ENCODE measurements at places on chromosomes 3 and 15.

GRCh38 chr3:112873632-112874031, 27.0 kb upstream of the CD200R1L start:
- no peak overlapping the region for H3K27ac ChIP-seq
- DNase-seq = peak; percentile 16
- no peak overlapping the region for H3K4me3 ChIP-seq
- H3K27me3 ChIP-seq = no peaks in the 10 kb centered on the region

DNA sequence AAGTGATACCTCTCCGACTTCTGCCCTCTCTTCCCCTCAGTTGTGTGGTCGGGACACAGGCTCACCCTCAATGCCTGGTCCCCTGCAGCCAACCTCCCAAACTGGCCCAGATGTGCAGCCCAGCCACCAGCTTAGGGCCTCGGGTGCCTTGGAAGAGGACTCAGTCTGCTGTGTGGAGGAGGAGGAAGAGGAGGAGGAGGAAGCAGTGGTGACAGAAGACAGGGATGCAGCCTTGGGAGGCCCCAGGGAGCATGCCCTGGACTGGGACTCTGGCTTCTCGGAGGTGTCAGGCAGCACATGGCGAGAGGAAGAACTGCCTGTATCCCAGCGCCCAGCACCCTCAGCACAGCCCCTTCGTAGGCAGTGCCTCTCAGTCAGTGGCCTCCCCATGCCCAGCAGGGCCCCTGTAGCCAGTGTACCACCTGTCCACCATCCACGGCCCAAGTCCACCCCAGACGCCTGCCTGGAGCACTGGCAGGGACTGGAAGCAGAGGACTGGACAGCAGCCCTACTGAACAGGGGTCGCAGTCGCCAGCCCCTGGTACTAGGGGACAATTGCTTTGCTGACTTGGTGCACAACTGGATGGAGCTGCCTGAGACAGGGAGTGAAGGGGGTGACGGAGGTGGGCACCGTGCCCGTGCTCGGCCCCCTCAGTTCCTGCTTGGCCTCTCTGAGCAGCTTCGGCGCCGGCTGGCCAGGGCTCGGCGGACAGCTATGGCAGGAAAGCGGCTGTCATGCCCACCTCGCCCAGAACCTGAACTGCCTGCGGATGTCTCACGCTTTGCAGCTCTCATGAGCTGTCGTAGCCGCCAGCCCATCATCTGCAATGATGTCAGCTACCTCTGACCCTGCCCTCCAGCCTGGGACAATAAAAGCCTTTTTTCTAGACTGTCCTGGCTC, 1.3 kb downstream of the INKA1 start:
- no peak overlapping the region for H3K27ac ChIP-seq
- no peak for DNase-seq
- peak overlapping the region; percentile 74 for H3K4me3 ChIP-seq

GRCh38 chr3:134229038-134229437, 21.6 kb downstream of the RYK start:
- no peak for DNase-seq
- no peaks in the 10 kb centered on the region for H3K4me1 ChIP-seq
- H3K36me3 ChIP-seq = no peaks in the 10 kb centered on the region
- no peak overlapping the region for H3K4me3 ChIP-seq
- H3K27me3 ChIP-seq = no peaks in the 10 kb centered on the region

- no peak for DNase-seq
- H3K4me1 ChIP-seq = no peaks in the 10 kb centered on the region
- no peak overlapping the region for H3K4me3 ChIP-seq
- H3K36me3 ChIP-seq = no peaks in the 10 kb centered on the region
Measured at GRCh38 chr15:69536726-69537512, 84.3 kb downstream of the RPLP1 start.

GRCh38 chr3:157204431-157204830, 44.5 kb upstream of the CCNL1 start:
- H3K36me3 ChIP-seq = no peaks in the 10 kb centered on the region
- H3K27ac ChIP-seq = no peak overlapping the region
- H3K4me1 ChIP-seq = no peaks in the 10 kb centered on the region
- no peak overlapping the region for H3K4me3 ChIP-seq
- H3K27me3 ChIP-seq = no peaks in the 10 kb centered on the region
- DNase-seq = peak; percentile 50

DNA sequence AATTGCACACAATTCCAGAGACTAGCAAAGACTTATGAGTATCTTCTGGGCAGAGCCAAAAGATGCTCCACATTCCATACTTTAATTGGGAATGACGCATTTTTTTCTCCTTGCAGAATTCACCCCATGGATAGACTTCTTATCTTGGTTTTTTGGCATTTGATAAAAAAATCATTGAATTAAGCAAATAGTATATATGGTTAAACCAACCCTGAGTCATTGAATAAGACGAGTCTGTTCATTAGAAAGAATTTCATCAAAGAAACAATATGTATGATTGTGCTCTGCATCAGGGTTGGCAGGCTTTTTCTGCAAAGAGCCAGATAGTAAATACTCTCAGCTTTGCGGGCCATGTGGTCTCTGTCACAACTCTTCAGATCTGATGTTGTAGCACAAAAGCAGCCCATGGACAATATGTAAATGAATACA, 9.2 kb upstream of the PDZRN3 start:
- no peak overlapping the region for H3K27ac ChIP-seq
- H3K36me3 ChIP-seq = no peaks in the 10 kb centered on the region
- no peak for DNase-seq

GRCh38 chr3:84209474-84209873, 749.3 kb upstream of the CADM2 start:
- H3K36me3 ChIP-seq = no peaks in the 10 kb centered on the region
- no peak for DNase-seq
- H3K27ac ChIP-seq = no peak overlapping the region
- H3K27me3 ChIP-seq = no peaks in the 10 kb centered on the region
- H3K4me3 ChIP-seq = no peak overlapping the region
